Sciatic nerve (tissue), 2 donors: ENCODE measurements at places on chromosomes 3 and 15. TPM values are rescaled to one million over a fixed set of nuclear protein-coding genes. Genes with fewer than 3 reads are reported as not detected.

DNA sequence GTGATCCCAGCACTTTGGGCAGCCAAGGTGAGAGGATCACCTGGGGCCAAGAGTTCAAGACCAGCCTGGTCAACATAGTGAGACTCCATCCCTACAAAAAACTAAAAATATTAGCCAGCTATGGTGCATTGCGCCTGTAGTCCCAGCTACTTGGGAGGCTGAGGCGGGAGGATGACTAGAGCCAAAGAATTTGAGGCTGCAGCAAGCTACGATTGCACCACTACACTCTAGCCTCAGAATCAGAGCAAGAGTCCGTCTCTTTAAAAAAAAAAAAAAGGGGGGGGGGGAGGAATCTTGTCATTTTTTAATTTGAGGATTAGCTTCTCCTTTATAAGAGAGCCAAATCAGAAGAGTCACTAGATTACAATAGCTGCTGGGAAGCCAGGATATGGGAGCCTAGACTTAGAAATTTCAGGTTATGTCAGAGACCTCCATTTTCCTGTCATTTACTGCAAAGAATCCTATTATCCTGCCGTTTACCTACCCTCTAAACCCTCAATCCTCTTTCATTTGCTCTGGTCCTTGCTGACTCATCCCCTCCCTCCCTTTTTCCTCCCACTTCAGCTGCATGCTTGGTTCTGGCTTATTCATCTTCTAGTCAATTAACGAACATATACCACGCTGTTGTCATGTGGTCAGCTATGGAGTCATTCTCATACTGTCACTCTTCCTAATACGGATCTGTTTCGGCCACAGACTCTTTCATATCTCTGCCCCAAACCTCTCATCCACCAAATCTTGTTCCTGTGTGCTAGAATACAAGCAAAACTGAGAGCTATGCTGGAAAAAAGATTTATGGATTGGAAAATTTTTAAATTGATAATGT lies 83.8 kb upstream of the PPIB start:
- DNase-seq, result no peak

DNA sequence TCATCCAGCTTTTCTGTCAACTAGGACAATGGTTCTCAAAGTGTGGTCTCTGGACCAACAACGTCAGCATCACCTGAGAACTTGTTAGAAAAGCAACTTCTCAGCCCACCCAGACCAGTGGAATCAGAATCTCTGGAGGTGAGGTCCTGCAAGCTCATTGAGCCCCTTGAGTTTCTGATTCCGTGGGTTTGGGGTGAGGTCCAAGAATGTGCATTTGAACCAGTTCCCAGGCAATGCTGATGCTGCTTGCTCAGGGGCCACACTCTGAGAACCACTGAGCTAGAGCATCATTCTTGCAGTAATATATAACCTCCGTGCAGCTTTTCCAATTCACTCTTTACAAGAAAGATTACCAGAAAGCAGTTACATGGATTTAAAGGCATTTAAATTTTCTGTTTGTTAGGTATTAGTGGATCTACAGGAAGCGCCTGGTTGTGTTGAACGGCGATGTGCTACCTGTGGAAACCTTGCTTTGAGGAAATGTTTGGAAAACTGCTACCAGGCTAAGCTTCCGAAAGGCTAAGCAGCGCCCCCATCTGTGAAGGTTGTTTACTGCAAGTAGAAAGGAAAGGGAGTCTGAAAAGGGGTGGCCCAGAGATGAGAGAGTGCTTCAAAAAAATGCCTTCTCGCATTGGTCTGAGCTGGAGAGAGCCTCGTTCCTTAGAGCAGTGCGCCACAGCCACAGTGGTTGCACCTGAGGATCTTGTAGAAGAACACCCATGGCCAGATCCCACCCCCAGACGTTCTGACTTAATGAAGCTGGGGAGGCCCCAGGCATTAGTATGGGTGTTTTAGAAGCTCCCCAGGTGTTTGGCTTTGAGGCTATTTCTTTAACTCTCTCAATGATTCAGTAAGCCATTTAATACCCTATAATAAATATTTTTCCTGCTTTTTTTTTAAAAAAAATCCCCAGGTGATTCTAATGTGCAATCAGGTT lies 50.0 kb downstream of the RLBP1 start:
- no peak for DNase-seq

- no peak for DNase-seq
These were observed 4.6 kb downstream of the STIMATE start for GRCh38 chr3:52892625-52893311.

DNA sequence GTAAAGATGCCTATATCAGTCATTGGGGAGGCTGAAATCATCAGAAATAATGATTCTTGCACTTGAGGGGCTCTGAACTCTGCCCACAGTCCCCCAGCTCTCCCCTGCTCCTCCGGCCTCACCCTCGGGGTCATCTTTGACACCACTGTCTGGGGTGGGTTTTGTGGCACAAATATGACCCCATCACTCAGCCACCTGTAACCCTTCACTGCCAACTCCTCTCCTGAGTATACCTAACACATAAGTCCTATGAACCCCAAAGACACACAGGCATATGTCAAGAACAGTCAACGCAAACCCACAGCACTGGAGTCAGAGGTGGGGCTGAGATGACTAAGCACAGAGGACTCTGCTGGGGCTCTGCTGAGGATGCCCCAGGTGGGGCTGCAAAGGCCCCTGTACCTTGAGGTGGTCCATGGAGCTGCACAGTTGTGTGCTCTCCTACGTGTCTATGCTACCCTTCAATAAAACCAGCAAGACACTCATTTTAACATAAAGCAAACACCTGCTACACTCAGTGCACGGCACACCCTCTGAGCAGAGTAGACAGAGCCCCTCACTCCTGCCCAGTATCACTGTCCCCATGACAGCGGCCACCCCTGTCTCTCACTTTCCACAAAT lies 29.9 kb downstream of the SLC41A3 start:
- DNase-seq, result no peak

WDR76 gene
- total RNA-seq, result 5.1 TPM

GRCh38 chr3:198079771-198080520 lies 119.9 kb downstream of the LMLN start:
- no peak for DNase-seq

DNA sequence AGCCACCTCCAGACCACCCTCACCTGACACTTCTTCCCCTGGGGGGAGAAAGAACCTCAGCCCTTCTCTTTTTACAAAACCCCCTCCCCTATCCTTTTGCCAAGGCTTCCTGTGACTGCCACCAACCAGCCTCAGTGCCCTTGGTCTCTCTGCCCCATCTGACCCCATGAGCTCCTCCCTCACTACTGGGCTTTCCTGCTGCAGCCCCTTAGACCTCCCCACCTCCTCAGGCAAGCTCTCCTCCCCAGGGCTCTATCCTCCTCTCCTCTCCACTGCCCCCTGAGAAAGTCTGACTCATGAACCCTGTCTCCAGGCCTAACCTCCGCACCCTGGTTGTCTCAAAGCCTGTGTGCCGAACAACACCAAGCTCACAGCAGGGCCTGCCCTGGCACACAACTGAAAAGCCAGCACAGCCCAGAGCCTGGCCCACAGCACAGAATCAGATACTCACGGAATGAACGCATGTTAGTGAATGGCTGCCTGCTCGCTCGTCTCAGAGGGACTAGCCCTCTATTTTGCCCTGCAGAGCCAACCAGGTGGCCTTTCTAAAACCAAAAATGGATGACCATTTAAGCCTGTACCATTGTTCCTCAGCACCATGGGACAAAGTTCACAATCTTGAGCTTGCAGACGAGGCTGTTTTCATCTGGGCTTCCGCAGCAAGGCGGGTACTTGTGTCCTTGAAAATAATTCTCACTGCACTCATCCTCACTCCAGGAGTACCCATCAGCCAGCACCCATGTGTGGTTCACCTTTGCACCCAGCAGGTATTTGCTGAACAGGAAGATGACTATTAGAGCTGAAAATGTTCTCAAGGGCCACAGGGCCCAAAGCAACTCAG lies 1.7 kb downstream of the CHDH start:
- no peak for DNase-seq

DNA sequence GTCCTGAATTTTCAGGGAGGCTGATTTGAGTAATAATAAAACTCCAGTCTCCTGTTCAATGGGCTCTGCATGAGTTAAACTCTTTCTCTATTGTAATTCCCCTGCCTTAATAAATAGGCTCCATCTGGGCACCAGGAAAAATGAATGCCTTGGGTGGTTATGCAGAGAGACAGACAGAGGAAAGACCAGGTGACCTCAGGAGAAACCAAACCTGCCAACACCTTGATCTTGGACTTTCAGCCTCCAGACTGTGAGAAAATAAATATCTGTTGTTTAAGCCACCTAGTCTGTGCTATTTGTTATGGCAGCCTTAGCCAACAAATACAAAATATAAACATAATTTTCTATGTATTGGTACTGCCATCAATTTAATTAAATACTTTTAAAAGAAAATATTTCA lies 64.8 kb upstream of the RAP2B start:
- no peak for DNase-seq

- no peak for DNase-seq
These were observed 3.2 kb upstream of the PPP4R2 start for GRCh38 chr3:72993391-72993790.

DNA sequence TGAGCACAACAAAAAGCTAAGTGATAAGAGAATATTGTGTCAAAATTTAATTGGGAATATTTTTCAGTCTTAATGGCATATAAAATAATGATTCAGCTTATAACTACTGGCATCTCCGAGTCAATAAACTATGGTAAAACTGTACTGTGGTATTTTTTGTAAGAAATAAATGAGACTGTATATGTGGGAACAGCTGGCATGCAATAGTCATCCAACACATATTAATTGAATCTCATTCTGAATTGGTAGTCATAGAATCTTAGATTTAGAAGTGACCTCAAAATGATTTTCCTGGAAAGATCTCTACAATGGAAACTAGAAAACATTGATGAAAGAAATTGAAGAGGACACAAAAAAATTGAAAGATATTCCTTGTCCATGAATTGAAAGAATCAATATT lies 133.4 kb upstream of the SLC7A14 start:
- DNase-seq, result no peak

DNA sequence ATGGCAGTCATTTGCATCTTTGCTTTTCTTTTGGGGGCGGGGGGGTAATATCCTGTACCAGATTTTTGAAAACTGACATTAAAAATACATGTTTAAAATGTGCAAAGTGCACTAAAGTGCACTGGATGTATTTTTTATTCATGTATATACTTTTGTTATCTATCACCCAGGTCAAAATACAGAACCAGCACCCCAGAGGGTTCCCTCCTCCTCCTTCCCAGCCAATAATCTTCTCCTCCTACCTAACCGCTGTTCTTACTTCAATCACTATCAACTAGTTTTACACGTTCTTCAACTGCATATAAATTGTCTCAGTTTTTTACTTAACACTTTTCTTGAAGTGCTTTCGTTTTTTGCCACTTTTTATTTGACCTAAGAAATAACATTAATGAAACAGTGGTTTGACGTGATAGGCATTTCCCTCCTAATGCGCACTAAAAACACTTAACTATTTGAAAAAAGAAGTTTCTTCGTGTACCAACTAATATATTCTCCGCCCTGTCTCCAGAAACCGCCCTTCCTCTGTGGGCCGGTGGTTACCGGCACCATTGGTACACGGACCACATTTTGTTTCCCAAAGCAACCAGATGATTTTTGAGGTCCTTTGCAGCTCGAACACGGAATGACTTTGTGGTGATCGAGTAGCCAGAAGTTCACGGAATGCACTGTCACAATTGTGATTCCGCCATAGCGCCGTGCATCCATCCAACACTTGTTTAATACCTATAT lies 836 bp upstream of the AKAP13 start:
- no peak for DNase-seq

GOLGA6L10 gene
- total RNA-seq, result 1.9 TPM

DNA sequence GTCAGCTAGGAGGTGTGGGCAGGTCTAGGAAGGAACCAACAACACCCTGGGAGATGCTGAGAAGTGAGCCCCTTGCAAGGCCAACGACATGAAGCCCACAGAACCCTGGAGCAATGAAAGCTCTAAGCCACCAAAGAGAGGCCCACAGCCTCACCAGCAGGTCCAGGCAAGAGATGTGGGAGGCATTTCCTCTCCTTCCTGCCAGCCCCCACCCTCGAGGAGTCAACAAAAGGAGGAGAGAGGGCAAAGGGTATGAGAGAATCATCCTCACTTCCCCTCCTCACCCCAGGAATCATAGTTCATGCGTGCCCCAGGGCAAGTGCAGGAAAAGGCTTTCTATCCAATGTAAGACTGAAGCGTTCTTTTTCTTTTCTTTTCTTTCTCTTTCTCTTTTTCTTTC lies 195.8 kb downstream of the SHQ1 start:
- no peak for DNase-seq

DNA sequence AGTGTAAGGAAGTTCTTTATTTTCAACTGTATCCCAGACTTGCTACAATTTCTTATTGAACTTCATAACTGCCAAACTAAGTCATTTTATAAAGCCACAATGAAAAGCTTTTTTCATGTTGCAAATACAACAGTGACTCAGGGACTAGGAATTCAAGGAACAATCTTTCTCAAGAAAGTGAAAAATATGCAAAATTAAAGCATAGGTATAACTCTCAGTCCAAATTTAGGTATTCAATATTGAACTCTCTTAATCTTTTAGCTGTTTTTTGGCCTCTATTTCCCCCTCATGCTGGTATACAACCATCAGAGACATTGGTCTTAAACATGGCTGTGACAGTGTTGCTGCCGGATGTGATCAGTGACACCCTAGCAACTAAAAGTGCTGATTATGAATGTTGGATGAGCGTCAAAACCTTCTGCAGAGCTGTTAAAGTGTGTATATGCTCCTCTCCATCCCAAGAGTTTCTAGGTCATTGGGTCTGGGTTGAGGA lies 476.9 kb downstream of the ZNF385D start:
- DNase-seq, result no peak

- DNase-seq, result no peak
These were observed 131.0 kb upstream of the NR2E3 start for GRCh38 chr15:71679223-71679792.

DNA sequence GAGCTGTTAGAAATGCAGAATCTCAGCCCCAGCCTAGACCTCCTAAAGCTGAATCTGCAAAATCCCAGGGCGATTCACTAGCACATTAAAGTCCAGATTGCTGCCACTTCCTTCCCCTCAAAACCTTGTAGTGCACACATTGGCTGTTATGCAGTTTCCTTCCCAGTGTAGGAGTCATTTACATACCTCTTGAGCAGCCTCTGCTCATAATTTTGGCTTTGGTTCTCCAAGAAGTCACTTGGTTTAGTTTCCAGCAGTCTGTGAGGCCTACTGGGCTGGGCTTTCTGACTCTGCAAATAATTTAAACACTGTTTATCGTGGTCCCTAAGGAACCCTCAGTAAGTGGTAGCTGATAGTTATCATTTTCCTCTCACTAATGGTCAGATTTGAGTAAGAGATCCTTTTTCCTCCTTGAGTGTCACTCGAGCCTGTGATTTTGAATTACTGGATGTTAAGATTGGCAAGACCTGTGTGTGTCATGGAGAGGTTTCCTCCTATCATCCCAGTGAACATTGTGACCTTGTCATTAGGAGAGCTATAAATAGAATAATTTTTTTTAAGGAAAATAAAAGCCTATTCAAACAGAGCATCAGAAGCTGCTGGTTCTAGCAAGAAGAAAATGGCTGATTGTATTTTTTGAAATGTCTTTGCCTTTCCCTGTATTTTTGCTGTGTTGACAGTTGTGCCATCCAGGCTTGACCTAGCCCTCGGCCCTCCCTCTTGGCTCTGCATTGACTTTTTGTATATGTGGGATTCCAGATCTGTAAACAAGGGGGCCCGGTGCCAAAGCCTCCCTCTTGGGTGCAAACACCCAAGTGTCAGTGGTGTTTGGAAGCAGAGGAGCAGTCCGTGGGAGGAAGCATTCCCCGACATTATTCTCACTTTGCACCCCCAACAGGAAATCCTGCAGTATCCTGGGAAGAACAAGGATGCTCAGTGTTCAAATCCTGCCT lies 134.8 kb upstream of the ANKRD28 start:
- DNase-seq, result no peak
